ENCODE measurements at places on chromosomes 12 and 14. TPM values are rescaled to one million over a fixed set of nuclear protein-coding genes. Genes with fewer than 3 reads are reported as not detected.
A peak's percentile ranks its signal among the peaks of the same experiment; 100 is the strongest.

DNA sequence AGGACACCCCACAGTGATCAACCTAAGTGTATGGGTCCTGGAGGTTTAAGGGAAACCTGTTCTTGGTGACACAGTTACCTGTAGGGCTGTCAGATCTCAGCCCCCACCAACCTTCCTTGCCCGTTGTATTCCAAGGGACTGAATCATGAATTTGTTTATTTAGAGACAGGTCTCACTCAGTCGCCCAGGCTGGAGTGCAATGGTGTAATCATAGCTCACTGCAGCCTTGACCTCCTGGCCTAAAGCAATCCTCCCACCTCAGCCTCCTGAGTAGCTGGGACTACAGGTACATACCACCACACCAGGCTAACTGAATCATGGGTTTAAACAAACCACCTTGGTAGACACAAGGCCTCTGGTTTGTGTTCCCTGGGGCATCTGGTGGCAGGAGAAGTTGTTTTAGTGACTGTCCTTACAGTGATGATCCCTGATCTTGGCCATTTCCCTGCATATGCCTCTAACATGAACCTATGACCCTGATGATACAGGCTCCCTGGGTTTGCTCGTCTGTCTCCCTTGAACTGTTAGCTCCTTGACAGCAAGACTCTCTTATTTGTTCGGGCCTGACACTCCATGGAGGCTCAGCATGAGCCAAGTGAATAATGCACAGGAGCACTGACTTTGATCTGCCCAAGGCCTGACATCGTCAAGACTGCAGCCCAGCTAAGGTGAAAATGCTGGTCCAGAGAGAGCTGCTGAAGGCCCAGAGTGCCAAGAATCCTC, 47.9 kb downstream of the PITPNM2 start:
- no peak for DNase-seq

GRCh38 chr14:30332374-30332773, 226.6 kb upstream of the G2E3 start:
- DNase-seq, result no peak

GRCh38 chr12:6828781-6829535, 751 bp downstream of the P3H3 start:
- DNase-seq, result peak; percentile 67

DNA sequence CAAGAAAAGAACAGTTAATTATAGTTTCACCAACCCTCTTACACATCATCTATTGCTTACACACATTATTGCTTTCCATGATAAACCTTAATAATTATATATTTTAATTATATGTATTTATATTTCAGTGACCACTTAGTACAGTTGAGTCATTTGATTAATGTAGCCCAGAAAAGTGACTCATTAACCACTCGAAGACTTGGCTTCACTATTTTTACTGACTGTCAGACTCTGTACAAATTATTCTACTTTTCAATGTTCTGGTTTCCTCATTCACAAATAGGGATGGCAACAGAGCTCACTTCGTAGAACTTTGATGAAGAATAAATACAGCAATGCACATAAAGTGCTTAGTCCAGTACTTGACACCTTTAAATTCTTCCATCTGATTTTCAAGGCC, 98.3 kb downstream of the CFAP54 start:
- no peak for DNase-seq

- DNase-seq, result no peak
Observed at GRCh38 chr14:77508876-77509275, 10.3 kb upstream of the ISM2 start.

GRCh38 chr12:122116707-122117535, 38.4 kb downstream of the MLXIP start:
- no peak for DNase-seq

- no peak for DNase-seq
Observed at GRCh38 chr12:104411826-104412641, 44.7 kb upstream of the CHST11 start.

DNA sequence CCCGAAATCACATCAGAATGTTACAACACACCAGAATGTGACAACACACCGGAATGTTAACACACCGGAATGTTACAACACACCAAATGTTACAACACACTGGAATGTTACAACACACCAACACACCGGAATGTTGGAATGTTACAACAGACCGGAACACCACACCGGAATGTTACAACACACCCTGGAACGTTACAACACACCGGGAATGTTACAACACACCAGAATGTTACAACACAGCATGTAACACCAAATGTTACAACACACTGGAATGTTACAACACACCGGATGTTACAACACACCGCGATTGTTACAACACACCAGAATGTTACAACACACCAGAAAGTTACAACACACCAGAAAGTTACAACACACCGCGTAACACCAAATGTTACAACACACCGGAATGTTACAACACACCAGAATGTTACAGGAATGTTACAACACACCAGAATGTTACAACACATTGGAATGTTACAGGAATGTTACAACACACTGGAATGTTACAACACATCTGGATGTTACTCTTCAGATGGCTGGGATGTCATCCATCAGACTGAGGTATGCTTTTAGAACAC, 21.1 kb downstream of the CHFR start:
- no peak for DNase-seq

- peak; percentile 57 for DNase-seq
Observed at GRCh38 chr12:108641446-108642268, 8.0 kb upstream of the SELPLG start.

GRCh38 chr14:102917469-102918211, 4.8 kb upstream of the AMN start:
- peak; percentile 79 for DNase-seq

- no peak for DNase-seq
Observed at GRCh38 chr12:62865937-62866336, 69.0 kb downstream of the PPM1H start.

- peak; percentile 30 for DNase-seq
Observed at GRCh38 chr14:89504602-89505313, 87.7 kb upstream of the FOXN3 start.

- no peak for DNase-seq
Observed at GRCh38 chr14:96576937-96577336, 74.8 kb downstream of the PAPOLA start.

GRCh38 chr12:112527082-112527481, 108.3 kb downstream of the PTPN11 start:
- DNase-seq, result no peak

DNA sequence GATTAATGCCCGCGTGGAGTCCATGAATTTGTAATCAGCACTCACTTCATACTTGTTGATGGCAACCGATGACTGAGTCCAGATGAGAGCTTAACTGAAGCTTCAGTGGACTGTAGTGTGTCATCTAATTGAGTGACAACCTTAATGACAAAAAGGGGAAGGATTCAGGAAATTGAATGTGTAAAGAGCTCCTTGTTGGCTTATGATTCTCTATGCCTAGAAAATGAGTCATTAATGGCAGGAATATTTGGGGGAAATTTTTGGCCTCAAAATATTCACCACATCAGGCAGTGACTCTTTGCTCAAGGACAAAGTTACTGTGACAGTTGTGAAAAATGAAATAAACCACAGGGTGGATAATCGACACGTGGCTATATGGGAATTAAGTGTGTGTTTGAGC, 55.3 kb upstream of the STON2 start:
- DNase-seq, result no peak

- DNase-seq, result no peak
Observed at GRCh38 chr12:45598761-45599160, 130.7 kb upstream of the ARID2 start.

- DNase-seq, result no peak
Observed at GRCh38 chr12:17982556-17982955, 107.4 kb downstream of the RERGL start.

DNA sequence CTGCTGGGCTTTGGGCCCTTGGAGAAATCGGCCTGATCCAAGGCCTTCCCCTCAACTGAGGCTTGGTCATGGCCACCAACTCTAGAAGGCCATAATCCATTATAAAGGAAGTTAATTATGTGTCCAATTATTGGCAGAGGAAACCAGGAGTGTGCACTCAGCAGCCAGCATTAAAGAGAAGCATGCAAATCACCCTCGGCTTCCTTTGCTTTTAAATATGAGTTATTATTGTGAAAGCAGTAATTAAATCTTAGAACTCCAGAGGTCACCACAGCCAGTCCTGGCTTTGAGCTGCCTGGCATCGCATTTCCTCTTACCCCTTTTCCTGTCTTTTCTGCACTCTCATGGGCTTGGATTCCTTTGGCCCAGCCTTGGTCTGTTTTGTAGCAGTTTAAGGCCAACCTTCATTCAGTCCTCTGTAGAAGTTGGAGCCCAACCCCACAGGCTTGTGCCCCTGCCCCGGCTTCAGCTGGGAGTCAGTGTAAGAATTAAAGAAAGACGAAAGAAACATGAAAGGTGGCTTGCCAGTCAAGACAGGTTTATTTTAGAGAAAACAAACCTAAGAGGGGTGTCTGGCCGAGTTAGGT, 14.7 kb upstream of the KRT86 start:
- DNase-seq, result no peak

GRCh38 chr12:94140556-94140955, 7.8 kb upstream of the PLXNC1 start:
- DNase-seq, result peak; percentile 55

DNA sequence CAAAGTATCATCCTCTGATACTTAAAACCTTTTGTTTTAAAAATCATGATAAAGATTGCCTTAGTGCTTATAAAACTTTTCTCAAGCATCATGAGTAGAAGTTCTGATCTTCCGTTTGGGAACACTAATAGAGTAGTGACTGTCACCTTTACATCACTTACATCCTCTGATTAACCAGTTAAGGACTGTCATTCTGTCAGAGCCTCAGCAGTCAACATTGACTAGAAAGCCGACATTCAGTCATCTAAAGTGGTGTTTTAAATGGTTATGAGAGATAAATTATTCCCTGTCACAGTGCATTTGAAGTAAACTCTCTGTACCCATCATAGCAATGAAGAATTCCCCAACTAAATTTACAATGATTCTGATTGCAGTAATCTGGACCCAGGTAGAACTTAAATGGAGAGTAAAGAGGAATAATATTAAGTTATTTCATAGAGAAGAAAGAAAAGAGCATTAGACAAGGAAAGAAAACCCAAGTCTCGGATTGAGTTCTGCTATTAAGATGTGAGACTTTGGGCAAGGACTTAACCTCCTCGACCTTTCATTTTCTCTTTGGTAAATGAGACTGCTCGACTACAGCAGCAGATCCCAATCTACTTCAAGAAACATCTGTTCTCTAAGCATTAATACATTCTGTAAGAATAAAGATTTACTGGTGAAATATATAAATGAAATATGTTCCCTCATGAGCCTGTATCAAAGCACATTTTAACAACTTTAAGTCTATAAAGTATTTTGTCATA, 563.9 kb upstream of the LMO3 start:
- DNase-seq, result no peak

GRCh38 chr14:94123296-94123695, 6.1 kb downstream of the IFI27L2 start:
- no peak for DNase-seq

PARP11 gene
- total RNA-seq, result 24.3 TPM

TSHR gene
- 0.37 TPM for total RNA-seq

CIT gene
- 6.2 TPM for total RNA-seq

NINJ2 gene
- 2.9 TPM for total RNA-seq

SLC4A8 gene
- 3.2 TPM for total RNA-seq

EP400 gene
- 88.1 TPM for total RNA-seq

TFCP2 gene
- total RNA-seq, result 38.8 TPM

CCDC197 gene
- not detected for total RNA-seq

BLTP3B gene
- total RNA-seq, result 27.4 TPM

TIGAR gene
- 14.2 TPM for total RNA-seq

Data from B cell (primary cell).